ENCODE measurements at places on chromosomes 3 and 15.

GRCh38 chr15:73034221-73034620 lies 18.0 kb upstream of the NEO1 start:
- no peak for ATAC-seq

- no peak for ATAC-seq
Measured at GRCh38 chr15:49309889-49310288, 113.2 kb upstream of the FGF7 start.

- ATAC-seq, result no peak
Measured at GRCh38 chr3:186365202-186365974, 3.4 kb upstream of the DGKG start.

- no peak for ATAC-seq
Measured at GRCh38 chr3:46272028-46272451, 29.8 kb downstream of the CCR3 start.

- no peak for ATAC-seq
Measured at GRCh38 chr15:63338170-63338569, 43.5 kb downstream of the CA12 start.

- ATAC-seq, result no peak
Measured at GRCh38 chr3:7166460-7166859, 305.5 kb downstream of the GRM7 start.

DNA sequence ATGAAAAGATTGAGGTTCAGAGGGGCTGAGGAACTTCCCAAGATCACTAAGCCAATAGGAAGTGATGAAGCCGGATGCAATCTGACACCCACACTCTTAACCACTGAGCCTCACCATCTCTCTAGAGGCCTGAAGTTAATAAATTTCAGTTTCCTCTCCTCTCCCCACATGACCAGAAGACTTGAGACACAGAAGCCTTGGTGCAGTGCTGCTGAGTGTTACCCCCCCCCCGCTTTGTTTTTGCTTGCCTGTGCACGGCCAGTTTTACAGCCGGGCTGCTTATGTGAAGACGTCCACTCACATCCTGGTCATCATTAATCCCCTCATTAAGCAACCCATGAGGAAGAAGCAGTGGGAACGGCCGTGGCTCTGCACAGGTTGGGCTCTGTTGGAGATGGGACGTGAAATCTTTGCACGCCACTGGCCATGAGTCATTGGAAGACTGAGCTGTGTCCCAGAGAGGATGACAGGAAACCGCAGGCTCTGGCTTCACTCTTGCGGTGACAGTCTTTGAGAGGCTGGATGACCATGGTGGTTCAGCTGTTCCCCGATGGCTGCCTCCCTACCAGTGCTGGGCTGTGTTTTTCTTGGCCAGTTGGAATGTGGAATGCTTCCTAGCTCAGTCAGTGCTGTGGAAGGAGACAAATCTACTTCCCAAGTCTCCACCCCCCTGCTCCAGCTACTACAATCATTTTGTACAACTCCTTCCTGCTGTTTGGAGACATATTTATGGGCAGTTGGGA lies 232.6 kb upstream of the LRTM1 start:
- ATAC-seq, result no peak

- no peak for ATAC-seq
Measured at GRCh38 chr3:197874064-197874463, 75.9 kb upstream of the RPL35A start.

DNA sequence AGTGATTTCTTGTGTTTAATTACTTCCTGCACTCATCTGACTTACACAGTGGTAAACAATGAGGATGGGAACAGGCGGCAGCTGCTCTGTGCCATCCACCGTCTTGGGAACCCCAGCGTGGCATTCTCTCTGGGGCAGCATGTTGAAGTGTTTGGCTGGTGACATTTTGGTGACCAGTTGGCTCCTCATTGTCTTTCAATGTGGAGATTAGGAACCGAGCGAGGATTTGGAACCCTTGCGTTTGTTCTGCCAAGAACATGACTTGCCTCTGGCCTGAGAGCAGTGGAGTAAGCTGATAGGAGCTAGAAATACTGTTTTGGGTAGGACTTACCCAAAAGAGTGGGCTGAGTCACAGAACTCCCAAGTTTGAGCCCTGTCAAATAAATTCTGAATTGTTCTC lies 88.8 kb downstream of the IGF1R start:
- ATAC-seq, result no peak

GRCh38 chr3:62873451-62873760 lies 1.8 kb downstream of the CADPS start:
- no peak for ATAC-seq

GRCh38 chr15:25969886-25970285 lies 106.8 kb upstream of the ATP10A start:
- ATAC-seq, result no peak

DNA sequence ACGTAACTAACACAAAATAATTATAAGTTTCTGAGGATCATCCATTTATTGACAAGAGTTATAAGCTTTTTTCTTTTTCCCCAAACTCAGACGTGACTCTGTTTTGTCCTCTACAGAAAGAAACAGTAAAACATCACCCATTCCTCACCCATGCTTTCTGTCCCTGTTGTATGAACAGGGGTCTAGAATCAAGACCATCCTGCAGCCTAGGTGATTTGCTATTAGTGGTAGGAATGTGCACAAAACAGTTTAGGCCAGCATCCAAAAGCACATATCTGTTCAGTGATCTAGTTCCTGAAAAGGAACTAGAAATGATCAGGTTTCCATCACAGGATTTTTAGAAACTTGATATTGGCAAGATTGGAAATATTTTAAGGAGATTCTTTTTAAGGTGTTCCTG lies 527.6 kb downstream of the SOX2 start:
- ATAC-seq, result no peak

GRCh38 chr15:63892794-63893441 lies 59.2 kb upstream of the HERC1 start:
- ATAC-seq, result peak; percentile 86

- no peak for ATAC-seq
Measured at GRCh38 chr3:66198437-66199088, 22.2 kb upstream of the SLC25A26 start.

GRCh38 chr3:108863799-108864135 lies 41.2 kb downstream of the TRAT1 start:
- no peak for ATAC-seq

GRCh38 chr3:52019352-52020080 lies 23.8 kb upstream of the RPL29 start:
- ATAC-seq, result no peak

DNA sequence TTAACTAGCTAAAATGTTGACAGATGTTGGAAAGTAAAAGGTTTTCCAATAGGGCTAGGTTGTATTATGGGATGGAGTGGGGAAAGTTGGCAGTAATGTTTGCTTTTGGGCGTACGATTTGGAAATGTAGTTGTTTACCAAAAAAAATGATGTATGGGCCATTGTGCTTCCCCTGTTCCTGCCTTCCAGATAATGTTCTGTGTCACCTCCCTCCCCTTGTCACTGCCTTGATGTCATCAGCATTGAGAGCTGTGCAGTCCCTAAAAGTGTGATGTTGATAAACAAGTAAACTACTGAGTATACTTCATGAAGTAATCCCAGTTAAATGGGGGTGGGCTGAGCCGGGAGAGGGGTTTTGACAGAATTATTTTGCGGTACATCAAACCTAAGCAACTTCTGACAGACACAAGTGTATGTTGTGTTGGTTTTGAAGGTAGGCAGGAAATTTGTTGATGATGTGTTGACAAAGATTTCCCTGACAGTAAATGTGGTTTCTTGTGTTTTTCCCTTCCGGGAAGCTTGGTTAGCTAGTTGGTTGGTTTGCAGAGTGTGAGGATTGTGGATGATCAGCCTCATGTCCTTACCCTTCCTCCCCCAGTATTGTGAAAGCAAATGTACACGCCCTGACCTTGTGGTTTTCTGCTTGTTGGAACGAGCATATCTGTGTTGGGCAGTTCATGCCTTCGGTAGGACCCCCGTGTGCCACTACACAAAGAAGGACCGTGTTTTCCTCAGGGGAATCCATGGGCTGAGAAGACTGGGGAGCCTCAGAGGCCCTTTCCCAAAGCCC lies 87.3 kb downstream of the PGPEP1L start:
- ATAC-seq, result no peak

DNA sequence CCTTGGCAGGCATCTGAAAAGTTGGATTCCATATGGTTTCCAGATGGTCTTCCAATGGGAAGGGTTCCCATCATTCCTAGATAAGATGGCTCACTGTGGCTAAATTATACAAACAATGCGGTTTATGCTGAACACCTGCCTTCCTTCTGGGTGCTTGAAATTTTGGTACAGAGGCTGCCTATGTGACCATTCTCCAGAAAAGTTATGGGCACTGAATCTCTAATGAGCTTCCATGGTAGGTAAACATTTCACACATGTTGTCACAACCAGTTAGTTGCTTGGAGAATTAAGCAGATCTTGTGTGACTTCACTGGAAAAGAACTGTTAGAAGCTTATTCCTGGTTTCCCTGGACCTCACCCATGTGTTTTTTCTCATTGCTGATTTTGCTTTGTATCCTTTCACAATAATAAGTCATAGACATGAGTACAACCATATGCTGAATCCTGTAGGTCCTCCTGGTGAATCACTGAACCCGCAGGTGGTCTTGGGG lies 30.1 kb downstream of the PLOD2 start:
- ATAC-seq, result no peak

- no peak for ATAC-seq
Measured at GRCh38 chr15:62404194-62404985, 239.3 kb upstream of the C2CD4B start.

- ATAC-seq, result no peak
Measured at GRCh38 chr3:32499585-32499984, 3.1 kb downstream of the CMTM6 start.

DNA sequence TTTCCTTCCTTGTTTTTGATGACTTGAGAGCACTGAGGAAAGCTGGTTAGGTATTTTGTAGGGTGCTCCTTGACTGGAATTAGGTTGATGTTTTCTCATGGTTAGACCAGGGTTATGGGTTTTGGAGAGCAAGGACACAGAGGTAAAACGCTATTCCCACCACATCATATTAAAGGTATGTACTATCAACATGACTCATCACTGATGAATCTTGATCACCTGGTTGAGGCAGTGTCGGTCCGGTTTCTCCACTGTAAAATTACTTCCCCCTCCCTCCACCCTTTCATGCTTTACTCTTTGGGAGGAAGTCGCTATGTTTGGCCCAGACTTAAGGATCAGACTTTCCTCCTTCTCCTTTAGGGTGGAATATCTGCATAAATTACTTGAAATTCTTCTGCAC lies 201.6 kb downstream of the EDEM1 start:
- no peak for ATAC-seq

DNA sequence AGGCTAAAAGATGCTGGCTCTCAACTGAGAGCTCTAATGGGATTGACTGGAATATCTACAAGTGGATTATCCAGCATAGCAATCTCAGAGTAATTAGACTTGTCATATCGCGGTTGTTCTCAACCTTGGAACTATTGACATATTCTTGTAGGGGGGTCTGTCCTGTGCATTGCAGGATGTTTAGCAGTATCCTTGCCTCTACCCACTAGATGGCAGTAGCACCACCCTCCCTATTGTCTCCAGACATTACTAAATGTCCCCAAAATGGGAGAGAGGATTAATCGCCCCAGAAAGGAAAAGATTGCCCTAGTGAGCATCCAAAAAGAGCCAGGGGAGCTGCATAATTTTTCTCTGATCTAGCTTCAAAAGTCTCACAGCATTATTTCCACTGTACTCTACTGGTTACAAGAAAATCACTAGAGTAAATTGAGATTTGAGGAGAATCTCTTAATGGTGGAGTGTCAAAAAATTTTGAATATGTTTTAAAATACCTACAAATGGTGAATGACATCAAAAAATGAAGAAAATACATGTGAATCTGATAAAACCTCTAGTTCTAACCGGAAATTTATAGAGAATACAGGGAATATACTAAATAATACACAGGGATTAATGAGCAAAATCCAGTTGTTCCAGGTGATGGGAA lies 388.2 kb upstream of the AGTR1 start:
- peak; percentile 51 for ATAC-seq

DNA sequence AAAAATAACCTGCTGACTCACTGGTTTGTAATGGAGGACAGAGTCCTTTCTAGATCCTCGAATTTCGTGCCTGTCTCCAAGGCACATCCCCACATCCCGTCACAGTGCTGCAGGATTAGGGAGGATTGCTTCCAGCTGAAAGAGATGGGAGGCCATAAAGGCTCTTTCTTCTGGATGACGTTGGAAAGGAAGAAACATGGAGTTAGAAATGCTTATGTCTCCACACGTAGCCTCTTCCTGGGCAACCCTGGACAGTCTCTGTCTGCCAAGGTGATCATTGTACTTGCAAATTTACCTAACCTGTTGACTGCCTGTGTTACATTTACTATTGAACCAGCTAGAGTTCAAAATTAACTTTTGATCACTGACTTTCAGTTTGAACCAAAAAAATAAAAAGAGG lies 27.6 kb upstream of the VILL start:
- ATAC-seq, result no peak

- no peak for ATAC-seq
Measured at GRCh38 chr3:17352620-17353019, 389.8 kb downstream of the TBC1D5 start.

DNA sequence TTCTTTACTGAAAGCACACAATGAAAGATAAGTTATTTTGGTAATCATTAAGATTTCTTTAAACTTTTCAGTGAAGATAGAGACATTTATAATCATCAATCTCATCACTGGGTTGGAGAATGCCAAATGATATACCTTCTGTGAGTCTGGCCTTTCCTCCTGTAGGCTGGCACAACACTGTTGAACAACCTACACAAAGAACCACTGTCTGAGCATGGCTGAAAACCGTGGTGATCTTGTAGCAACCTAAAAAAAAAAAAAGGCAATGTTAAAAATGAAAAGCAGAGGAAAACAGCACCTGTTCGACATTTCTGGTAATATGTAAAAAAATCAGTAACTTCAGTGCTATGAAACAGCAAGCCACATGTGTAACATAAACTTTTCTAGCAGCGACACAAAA lies 1.8 kb downstream of the RPS27L start:
- ATAC-seq, result no peak

DNA sequence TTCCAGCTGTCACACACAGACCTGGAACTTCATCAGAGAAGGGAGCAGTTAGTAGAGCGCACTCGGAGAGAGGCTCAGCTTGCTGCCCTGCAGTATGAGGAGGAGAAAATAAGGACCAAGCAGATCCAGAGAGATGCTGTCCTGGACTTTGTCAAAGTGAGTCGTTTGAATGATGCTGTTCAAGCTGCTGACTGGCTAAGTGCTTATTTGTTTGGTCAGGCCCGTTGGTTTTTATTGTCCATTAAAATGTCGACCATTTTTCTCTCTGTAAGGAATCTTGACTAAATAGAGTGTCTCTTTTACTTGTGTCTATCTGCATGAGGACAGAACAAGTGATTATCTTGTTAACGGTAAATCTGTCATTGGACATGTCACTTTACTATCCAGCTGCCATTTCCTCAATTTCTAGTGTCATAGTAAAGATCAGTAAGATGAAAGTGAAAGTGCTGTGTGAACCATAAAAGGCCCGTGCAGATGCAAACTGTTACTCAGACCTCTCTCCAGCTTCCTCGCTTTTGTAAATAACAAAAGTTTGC lies 56.9 kb downstream of the LRCH3 start:
- ATAC-seq, result peak; percentile 80

GRCh38 chr3:15316998-15317435 lies 15.4 kb downstream of the SH3BP5 start:
- ATAC-seq, result no peak

GRCh38 chr3:24495326-24495994 lies 810 bp upstream of the THRB start:
- no peak for ATAC-seq
